IPS DF 19.7 (cell line): ENCODE measurements at places on chromosomes 2 and 18.

DNA sequence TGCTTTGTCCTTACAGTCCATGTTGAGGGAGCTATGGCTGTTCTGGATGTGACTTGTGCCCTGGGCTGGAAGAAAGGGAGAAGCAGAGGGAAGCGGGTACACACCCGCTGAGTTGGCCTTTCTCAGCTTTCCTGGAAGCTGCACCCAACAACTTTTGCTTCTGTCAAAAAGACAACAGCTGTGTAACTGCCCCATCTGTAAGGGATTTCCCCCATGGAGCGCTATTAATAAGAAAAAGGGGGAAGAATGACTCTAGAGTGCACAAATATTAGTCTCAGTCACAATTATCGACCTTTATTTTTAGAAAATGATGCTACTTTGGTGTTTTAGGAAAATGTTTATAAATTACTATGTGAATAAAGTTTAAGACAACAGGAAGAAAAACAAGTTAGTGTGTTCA is 368.3 kb downstream of the RAD51AP2 start:
- DNase-seq: no peak

- no peak for DNase-seq
These were observed 138.5 kb downstream of the MEP1B start for GRCh38 chr18:32328379-32328778.

DNA sequence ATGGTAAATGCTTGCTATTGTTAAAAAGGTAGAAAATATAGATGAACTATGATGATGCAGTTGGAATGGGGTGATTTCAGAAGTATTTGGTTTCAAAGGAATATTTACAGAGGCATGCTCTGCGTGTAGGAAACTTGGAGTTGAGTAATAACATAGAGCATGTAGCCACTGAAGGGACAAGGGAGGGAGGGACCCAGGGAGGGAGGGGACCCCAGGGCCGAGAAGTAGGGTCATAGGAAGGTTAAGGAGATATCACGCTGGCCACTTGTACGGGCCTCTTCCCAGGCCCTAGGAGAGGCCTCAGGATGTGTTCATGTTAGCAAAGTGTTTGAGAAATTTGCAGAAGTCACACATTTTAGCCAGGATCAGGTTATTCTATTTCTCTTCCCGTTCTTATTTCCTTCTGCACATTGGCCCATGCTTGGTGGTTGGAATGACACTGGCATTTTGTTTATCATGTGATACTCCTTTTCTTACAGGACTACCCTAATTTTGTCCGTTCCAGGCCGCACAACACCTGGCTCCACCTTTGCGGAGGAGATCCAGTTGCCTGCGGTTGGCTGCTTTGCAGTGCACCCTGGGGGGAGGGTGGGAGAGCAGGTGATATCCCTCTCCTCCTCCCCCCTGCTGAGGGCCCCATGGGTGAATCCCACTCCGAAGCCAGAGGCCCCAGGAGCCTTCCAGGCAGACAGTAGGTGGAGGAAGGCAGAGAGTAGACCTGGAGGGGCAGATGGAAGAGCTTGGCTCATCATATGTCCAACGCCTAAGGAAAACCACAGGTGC is 16.9 kb upstream of the ACKR3 start:
- DNase-seq: no peak

- no peak for DNase-seq
These were observed 172.2 kb upstream of the MYCN start for GRCh38 chr2:15768142-15768541.

DNA sequence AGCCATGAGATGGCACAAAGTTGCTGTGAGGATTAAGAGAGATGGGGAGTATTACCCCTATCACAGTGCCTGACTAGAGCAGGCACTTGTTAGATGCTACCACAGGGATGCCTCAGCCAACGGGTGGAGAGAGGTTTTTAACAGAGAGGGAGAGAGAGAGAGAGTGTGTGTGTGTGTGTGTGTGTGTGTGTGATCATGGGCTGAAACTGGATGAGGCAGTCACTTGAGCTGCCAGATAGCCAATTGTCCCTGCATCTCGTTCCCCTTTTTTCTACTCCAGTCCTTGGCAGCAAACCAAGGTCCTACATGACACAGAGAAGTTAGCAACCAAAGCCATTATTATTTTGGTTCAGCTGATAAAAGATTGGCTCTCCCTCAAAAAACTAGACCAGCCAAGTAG is 3.0 kb downstream of the CD8A start:
- no peak for DNase-seq

DNA sequence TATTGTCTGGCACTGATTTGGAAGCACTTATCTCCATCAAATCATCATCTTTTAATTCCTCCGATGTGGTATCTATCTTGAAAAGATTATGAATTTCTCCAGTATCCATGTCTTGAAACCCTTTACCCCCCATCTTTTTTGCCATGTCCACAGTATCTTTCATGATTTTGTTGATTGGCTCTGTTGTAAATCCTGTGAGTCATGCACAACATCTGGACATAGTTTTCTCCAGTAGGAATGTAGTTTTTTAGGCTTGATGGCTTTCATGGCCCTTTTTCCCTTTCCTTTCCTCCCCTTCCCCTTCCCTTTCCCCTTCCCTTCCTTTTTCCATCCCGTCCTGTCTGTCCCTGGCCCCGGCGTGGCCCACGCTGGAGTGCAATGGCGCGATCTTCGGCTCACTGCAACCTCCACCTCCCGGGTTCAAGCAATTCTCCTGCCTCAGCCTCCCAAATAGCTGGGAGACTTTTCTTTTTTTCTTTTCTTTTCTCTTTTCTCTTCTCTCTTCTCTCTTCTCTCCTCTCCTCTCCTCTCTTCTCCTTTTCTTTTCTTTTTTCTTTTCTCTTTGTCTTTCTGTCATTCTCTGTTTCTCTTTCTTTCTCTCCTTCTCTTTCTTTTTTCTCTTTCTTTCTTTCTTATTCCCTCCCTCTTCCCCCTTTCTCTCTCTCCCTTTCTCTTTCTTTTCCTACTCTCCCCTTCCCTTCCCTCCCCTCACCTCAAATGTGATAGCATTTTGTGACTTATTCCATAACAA is 18.4 kb upstream of the ZNF638 start:
- DNase-seq: no peak

DNA sequence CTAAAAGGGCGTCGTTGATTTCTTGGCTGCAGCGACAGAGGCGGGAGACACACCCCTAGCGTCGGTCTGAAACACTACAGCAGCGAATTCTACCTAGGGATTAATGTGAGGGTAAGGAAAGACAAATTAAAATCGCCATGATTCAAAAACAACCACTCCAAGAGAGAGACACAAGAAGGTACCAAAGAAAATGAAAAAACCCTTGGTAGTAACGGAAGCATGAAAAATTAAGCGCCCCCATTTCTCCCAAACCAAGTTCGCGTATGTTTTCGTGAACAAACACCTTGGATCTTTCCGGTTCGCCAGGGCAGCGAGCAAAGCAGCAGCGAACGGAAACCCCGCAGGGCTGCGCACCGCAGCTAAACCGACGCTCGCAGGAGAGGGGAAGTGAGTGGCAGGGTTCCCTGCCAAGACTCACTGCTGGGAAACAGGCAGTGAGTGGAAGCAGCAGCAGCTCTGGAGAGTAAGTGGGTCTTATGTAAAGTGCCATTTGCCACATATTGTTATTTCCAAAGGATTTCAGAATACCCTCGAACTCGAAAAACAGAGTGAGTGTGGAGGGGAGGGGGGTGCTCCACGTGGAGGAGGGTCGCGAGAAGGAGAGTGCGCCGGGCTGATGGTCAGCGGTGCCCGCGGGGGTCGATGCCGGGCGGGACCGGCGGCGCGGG is 1.0 kb downstream of the PPP3R1 start:
- no peak for DNase-seq

- no peak for DNase-seq
These were observed 320.9 kb upstream of the MC4R start for GRCh38 chr18:60693426-60693825.

DNA sequence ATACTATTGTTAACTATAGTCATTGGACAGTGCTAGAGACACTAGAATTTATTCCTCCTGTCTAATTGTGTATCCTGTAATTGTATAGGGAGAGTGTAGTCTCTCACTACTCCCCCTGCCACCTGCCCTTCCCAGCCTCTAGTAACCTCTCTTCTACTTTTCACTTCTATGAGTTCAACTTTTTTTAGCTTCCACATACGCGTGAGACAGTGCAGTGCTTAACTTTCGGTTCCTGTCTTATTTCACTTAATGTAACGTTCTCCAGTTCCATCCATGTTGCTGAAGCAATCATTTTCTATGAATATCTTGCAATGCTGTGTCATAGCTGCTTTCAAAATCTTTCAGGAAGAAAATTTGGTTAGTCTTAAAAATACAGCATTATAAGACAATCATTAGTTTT is 22.8 kb upstream of the RUFY4 start:
- no peak for DNase-seq

DNA sequence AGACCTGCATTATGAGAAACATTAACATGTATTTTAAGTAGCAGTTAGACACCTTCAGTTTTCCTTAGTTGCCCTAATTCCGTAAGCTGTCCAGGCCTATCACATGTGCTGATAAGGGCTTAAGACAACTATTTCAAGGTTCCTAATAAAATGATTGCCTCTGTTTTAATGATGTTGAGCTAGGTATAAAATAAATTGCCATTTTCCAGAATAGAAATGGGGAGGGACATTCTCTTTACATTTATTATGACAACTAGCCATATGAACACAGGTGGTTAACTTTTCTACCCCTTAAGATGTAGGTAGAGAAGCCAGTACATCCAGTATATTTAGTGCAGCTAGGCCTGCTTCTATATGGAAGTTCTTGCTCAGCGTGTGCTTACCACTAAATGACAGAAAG is 65.9 kb downstream of the SOCS6 start:
- no peak for DNase-seq

DNA sequence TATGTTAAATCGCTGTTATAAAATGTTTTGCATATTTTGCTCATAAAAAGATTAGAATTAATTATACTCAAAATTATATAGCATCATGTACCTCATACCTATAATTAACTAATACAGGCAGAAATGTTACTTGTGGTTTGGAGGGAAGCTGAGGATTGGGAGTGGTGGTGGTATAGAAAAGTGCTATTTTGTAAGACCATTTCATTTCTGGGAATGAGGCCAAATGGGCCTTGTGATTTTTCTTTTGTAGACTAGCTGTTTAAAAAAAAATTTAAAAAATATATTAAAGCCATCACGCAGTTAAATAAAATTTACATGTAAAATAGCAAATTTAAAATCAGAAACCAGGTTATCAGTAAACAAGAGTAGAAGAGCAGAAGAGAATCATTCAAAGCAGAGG is 560.8 kb upstream of the FAM98A start:
- DNase-seq: no peak

DNA sequence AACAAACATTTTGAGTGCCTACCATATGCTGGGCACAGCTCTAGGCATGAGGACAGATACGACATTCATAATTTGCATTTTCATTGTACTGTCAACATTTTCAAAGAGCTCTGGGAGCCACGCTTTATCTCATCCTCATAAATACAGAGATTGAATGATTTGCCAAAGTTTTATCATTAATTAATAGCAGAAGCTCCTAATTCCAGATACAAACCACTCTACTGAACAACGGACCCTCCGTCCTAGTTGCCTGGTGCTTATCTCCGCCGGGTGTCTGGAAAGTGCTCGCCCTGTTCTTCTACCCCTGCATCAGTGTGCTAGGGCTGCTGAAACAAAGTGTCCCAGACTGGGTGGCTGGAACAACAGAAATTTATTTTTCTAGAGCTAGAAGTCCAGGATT is 23.8 kb downstream of the SERTAD2 start:
- DNase-seq: no peak

DNA sequence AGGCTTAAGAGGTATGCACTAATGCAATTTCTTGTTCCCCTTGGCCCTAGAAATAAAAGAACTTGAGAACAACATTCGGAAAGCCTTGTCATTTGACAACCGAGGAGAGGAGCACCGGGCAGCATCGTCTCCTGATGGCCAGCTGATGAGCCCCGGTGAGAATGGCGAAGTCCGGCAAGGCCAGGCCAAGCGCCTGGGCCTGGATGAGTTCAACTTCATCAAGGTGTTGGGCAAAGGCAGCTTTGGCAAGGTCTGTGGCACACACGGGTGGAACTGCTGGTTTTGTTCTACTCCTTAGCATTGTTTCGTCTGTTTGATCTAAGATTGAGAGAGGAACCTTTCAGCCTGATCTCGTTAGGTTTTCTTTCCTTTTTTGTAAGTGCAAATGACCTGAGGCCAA is 289.8 kb upstream of the EPAS1 start:
- DNase-seq: no peak
